ENCODE measurements at places on chromosomes 4 and X. TPM values are rescaled to one million over a fixed set of nuclear protein-coding genes. Genes with fewer than 3 reads are reported as not detected.

DNA sequence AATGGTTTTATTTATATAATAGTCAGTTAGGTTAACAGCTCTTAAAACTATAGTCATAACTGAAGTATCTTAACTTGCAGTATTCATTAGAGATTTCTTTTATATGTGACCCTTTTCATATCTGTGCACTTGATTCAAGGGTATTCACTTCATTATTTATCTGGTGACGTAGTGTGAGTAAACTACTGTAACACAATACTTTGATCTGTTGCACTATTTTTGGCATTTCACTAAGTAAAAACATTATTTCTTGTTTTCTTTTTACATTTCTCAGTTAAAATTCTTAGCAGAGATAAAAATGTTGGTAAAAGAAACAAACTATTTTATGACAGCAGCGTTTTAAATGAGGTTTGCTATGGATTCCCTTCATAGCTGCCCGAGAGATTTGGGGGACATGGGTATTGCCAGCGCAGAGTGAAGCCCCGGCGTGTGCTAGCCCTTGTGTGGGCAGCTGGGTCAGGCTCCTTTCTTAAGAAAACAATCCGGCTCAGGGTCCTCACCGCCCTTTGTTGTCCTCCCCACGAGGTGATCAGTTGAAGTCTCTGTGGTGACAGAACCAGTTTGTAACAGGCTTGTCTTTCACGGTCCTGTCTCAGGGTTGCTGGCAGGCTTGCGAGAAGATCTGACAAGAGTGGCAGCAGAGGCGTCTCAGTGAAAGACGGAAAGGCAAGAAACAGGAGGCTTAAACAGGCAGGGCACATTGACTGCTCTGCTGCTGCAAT, 293.4 kb downstream of the BMPR1B start:
- no peak for DNase-seq

DNA sequence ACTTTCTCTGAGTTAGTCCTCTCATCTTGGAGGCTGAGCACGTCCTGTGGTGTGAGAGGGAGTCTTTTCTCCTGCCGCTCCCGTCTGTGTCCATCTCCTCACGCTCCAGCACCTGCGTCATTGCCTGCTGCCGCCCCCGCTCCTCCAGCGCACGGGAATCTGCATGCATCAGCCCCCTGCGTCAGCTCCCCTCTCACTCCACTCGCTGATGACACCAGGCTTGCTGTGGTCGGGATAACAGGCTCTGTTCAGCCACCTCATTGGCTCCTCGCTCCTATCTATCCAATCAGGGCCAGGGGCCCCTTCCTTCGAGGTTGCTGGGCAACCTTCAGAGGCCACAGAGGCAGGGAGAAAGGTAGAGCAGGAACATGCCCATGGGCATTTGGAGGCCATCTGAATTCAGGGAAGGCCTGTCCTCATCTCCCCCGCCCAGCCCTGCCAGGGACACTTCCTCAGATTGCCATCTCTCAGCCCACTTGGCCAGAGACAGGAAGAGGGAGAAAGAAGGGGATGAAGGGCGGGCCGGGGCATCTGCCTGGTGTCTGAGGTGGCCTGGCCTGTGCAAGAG, 9.3 kb downstream of the ZNF185 start:
- DNase-seq, result peak; percentile 42

DNA sequence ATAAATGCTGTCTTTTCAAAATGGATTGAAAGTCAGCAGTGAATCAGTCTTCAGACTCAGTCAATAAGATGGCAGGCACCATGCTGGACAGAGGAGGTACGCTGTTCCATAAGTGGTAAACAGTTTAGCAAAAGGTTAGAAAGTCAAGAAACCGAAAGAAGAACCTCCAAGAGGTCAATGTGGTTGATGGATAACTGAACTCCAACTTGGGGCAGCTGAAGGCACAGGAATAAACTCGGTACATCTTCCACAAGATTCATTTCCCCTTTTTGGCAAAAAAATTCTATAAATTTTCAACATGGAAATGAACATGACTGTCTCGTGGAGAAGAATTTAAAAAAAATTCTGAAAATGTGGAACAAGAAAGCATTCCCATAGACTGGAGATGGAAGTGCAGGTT, 18.4 kb upstream of the SEL1L3 start:
- no peak for DNase-seq

- no peak for DNase-seq
Measured at GRCh38 chr4:48332661-48333060, 8.7 kb upstream of the SLAIN2 start.

GRCh38 chrX:64205441-64205734, at the start of gene AMER1:
AMER1 (minus strand) TSS chrX:64205708; CDS start chrX:64193286, 12,422 bp downstream.
- no peak for DNase-seq

- DNase-seq, result peak; percentile 27
Measured at GRCh38 chrX:130829526-130830515, 73.2 kb downstream of the ENOX2 start.

- DNase-seq, result no peak
Measured at GRCh38 chr4:56511098-56511497, 5.5 kb downstream of the ARL9 start.

CT47B1 gene
- polyA plus RNA-seq, result not detected

NHSL2 gene
- 12.2 TPM for polyA plus RNA-seq

FAM47A gene
- polyA plus RNA-seq, result not detected
